Fibroblast of mammary gland (primary cell): ENCODE measurements at places on chromosomes 5 and 9.
A peak's percentile ranks its signal among the peaks of the same experiment; 100 is the strongest.

GRCh38 chr5:127970854-127971425 lies 112.6 kb upstream of the SLC12A2 start:
- no peak for DNase-seq

GRCh38 chr5:129103397-129103796 lies 8.8 kb downstream of the ISOC1 start:
- no peak for DNase-seq

- peak; percentile 62 for DNase-seq
Measured at GRCh38 chr5:115100319-115100955, 69.3 kb downstream of the TRIM36 start.

- DNase-seq, result no peak
Measured at GRCh38 chr5:168948746-168949145, 352.2 kb downstream of the SLIT3 start.

DNA sequence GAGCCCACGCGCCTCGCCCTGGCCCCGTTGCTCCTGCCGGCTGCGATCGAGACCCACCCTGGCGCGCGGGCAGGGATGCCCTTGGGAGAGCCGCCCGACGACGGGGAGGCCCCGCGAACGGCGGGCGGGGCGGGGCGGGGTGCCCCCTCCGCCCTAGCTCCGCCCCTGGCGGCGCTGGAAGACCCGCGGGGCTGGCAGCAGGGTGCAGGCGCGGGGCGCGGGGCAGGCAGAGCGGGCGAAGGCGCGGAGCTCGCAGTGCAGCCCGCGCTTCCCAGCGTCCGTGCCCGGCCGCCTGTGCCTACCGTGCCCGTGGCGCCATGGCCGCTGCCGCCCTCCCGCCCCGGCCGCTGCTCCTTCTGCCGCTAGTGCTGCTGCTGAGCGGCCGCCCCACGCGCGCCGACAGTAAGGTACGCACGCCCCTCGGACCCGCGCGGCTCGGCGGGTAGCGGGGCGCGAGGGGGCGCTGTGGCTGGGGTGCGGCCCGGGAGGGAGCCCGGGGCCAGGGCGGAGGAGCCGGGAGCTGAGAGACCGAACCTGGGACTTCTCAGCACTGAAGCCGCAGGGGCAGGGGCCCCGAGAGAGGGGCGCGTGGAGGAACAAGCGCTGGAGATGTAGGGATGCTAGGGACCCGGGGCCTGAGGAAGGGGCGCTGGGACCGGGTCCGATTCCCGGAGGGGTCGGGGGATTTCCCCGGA lies at the start of gene OLFML2A:
OLFML2A (plus strand) TSS at position 180 of the 695 bp plus-strand sequence; CDS start at position 318, 138 bp downstream.
- DNase-seq, result peak; percentile 8

DNA sequence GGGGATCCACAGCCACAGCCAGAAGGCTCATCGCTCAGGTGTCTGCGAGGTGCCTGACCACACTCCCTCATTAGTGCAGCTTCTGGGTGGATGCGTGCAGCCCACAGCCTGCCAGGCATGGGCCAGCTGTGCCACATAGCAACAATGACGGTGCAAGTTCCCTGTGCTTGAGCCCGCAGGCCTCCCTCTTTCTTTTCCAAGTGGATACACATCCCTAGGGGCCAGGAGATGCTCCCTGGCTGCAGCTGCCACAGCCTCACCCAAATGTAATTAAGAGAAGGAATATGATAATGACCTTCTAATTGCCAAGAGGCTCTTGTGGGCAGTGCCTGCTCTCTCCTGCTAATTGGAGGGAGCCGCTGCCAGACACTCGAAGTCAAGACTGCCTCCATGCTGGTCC lies 116.0 kb upstream of the PPP1R26 start:
- no peak for DNase-seq

DNA sequence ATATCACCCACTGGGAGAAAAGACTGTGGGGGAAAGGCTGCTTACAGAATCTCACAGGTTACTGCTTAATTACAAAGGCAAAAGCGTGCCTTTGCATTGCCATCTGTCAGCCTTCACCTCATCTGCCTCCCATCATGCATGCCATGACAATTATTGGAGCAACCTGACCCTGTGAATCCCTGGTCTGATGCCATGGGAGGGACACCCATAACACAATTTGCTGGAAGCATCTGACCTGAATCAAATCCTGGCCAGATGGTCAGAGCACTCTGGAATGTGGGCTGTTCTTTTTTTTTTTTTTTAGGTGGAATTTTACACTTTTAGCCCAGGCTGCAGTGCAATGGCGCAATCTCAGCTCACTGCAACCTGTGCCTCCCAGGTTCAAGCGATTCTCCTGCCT lies 11.6 kb upstream of the RETREG1 start:
- DNase-seq, result peak; percentile 22

DNA sequence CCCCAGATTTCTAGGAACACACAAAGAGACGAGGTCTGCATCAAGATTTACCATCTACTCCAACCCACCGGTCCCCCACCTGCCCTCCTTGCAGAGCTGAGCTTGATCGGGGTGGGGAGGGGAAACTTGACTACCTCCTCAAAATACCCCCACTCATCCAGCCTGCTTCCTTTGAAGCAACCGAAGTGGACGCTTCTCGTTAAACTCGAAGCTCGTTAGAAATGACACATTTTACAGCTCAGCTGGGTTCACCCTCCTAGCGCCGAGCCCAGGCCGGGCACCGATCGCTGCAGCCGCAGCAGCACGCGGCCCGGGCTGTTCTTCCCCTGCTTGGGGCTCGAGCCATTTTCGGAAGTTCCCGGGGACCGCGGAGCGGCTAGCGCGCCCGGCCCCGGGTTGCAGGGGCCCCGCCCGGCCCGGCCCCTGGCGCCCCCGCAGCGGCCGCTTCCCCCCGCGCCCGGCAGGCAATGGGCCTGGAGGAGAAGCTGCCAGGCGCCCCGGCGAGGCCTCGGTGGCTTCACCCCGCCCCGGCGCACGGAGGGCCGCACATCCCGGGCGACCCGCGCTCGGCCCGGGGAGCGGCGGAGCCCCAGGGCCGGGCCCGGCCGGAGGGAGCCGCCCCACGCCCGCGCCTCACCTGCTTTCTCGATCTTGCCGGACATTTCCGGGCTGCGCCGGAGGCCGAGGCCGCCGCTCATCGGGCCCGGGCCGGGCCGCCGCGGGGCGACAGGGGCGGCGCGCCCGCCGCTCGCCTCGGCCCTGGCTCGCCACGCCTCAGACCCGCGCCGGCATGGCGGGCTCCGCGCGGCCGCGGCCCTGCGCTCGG lies 530 bp downstream of the RAPGEF1 start:
- DNase-seq, result no peak

DNA sequence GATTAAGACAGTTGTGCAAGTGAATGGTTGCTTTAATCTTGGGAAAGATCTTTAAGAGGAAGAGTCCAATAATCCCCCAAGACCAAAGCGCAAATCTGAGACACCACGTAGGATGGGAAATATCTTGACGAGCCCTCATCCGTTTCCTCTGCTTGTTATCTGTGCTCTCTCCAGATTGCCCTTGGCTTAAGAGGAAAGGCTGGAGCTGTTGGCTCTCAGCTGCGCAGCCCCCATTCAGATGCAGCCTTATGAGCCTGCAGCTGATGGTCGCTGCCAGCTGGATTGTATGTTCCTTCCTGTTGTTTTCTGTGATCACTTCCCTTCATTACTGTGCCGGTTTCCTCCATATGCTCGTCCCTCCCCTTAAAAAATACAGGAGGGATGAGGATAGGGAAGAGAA lies 47.7 kb downstream of the PWWP2A start:
- DNase-seq, result peak; percentile 17

DNA sequence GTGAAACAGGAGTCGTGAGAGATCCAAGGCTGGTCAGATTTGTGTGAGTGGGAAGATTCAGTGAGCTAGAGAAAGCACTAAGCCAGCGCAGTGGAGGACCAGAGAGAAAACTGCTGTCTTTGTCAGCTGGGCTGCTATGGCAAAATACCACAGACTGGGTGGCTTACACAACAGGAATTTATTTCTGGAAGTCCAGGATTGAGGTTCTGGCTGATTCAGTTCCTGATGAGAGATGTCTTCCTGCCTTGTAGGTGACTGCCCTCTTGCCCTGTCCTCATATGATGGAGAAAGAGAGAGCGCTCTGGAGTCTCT lies 24.2 kb upstream of the ANKRD33B start:
- peak; percentile 52 for DNase-seq

DNA sequence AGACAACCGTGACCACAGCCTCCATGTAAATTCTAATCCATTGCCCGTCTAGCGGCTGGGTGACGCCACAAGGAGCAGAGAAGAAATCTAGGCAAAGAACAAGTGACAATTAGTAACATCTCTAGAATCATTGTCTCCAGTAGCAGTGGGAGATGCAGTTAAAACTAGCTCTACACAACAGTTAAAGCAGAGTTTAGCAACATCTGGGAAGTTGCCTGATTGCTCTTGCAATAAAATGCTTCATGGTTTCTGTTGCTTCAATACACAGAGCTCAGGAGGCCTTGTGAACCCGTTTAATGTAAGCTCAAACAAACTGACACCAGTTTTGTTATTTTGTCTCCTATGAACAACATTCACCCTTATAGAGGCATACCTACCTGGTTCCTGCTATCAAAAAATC lies 369.8 kb upstream of the PDE4D start:
- DNase-seq, result no peak

GRCh38 chr5:74865256-74865803 lies 857 bp downstream of the FAM169A start:
- no peak for DNase-seq

DNA sequence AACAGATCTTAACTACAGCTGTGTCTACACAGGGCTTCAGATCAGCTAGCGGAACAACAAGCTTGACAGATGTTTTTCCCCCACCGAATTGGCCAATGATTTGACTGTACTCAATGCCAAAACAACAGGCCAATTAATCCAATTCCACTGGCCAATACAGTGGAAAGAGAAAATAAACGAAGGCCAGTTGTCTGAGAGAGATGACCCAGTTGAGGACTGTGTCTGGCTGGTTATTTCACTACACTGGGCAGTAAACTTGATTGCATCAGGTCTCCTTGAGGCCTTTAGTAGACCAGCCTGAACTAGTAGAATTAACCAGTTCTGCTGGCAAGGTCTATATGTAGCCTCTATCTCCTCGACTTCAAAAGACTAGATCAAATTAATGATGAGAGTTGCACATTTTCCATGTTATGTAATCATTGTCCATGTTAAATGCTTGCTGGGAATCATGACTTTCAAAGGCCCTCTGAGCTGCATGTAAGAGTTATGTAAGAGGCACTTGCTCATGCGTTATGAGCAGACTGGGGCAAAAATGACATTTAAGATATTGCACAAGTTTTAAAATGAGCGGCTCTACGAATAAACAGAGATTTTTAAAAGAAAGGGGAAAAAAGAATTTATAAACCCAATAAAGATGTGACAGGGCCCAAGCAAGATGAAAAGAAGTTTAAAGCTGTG lies 28.3 kb downstream of the SMIM23 start:
- DNase-seq, result no peak

- no peak for DNase-seq
Measured at GRCh38 chr5:131229623-131230022, 34.2 kb upstream of the CDC42SE2 start.

- DNase-seq, result no peak
Measured at GRCh38 chr9:35891646-35892045, 14.4 kb upstream of the HRCT1 start.

GRCh38 chr9:108086624-108087023 lies 597.1 kb upstream of the KLF4 start:
- no peak for DNase-seq

DNA sequence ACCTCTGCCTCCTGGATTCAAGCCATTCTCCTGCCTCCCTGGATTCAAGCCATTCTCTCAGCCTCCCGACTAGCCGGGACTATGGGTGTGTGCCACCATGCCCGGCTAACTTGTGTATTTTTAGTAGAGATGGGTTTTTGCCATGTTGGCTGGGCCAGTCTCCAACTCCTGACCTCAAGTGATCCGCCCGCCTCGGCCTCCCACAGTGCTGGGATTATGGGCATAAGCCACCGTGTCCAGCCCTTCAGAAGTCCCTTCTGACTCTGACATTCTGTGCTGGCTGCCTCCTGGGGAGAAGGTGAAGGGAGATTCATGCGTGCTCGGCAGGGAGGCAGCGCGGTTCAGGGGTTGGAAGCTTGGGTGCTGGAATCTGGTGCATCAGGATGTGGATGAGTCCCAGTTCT lies 28.8 kb downstream of the PRRX2 start:
- DNase-seq, result no peak

GRCh38 chr5:175394601-175395000 lies 49.4 kb downstream of the DRD1 start:
- DNase-seq, result no peak

DNA sequence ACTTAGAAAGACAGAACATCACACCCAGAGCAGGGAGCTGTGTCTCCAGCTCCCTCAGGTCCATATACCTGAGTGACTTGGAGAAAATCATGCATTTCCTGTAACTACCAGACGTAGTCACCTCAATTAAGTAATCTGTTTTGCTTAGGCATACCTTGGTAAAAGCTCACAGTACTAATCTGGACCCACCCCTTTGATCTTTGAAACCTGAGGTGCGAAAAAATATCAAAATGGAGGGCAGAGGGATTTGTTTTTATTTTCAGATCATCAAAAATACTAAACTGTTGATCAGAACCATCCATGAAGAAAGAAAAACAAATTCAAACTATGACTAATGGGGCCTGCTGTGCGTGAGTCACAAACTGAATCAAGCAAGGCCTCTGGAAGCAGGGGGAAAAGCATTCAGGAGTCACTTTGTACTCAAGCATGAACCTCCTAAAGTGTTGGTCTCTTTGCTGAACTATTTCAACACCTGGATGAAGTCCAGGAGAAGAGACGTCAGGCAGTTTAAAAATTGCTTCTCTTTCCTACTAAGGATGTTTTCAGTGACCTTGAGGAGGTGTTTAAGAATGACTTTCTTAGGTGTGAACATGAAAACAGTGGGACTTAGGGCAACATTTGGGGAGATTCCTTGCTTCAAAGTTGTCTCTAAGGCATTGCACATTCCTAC lies 76.3 kb downstream of the MUSK start:
- peak; percentile 100 for DNase-seq

DNA sequence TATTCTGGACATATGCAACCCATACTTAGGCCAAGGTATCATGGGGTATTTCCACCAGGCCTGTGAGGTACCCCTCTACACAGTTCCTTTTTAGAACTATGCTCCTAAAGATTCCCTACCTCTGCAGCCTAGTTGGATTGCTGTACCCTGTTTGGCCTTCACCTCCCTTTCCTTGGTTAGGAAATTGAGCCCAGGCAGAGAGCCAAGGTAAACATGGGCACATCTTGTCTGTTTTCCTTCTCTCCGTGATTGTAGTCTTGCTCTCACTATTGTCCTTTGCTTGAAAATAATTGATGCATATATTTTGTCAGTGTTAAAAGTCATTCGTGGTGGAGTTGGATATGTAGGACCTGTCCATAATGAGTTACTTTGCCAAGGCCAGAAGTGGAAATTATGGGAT lies 26.7 kb downstream of the BDP1 start:
- peak; percentile 70 for DNase-seq

GRCh38 chr5:74054641-74055421 lies 428.8 kb downstream of the ARHGEF28 start:
- DNase-seq, result no peak
